ENCODE measurements at places on chromosomes 6 and 20.

GRCh38 chr6:67608099-67608749 lies 1026.9 kb upstream of the ADGRB3 start:
- DNase-seq, result no peak

DNA sequence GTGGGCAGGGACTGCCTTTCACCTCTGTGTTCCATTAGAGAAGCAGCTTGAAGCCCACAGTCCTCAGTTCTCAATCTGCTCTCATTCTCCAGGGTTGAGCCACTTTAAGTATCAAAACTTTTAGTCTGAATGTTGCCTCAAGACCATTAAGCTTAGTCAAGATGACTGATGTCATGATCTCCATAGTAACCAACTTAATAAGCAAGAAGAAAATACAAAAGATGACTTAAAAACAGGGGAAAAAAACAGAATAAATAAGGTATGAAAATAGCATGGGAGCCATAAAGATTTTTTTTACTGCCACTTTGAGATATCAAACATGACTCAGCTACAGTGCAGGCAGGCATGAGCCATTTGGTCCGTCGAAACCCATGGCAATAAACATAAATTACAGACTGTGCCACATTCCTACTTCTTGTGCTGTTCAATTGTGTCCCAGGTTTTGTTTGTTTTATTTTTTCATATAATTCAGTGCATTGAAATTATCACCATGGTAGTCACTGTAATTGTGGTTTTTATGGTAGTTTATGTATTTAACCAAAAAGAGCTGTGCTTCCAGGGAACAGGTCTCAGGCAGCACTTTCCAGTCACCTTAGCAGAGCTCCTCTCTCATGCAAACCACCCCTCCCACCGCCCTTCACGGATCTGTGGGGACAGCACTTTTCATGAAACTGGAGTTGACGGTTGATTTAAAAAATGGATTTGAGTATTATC lies 156.5 kb upstream of the INSM1 start:
- no peak for DNase-seq

- DNase-seq, result no peak
Measured at GRCh38 chr20:47770935-47771334, 14.3 kb downstream of the SULF2 start.

GRCh38 chr6:157569543-157569942 lies 188.6 kb downstream of the ZDHHC14 start:
- no peak for DNase-seq

DNA sequence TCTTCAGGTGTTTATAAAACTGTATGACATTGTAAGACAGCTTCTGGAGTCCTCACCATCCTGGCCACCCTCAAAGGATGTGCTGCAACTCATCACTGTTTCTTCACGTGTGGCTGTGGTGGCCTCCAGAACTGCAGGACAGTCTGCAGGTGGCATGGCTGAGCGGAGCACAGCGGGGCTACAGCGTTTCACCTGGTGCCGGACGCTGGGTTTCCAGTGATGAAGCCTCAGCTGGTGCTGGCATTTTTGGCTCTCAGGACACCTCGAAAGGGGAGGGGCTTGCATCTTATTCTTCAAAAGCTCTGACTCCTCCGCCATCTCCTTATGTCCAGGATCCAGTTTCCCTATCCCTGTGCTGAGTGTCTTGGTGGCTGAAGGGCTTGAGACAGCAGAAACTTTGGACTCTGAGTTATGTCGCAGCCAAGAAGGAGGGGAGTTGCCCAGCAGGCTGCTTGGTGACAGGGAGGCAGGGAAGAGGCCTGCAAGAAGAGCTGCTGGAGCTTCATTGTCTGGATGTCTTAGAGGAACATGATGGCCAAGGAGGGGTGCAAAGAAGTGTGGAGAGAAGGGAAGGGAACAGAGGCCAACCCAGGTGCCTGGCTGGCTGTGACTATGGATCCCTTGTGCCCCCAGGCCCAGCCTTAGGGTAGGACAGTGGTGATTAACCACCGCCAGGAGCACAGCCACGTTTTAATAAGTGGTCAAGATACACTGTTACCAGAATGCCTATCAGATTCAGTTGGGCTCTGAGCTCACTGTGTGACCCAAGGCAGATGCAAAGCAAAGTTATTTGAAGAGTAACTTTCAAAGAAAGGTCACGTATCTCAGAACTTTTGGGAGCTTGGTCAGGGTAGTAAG lies 58.7 kb downstream of the GTF2H5 start:
- no peak for DNase-seq

DNA sequence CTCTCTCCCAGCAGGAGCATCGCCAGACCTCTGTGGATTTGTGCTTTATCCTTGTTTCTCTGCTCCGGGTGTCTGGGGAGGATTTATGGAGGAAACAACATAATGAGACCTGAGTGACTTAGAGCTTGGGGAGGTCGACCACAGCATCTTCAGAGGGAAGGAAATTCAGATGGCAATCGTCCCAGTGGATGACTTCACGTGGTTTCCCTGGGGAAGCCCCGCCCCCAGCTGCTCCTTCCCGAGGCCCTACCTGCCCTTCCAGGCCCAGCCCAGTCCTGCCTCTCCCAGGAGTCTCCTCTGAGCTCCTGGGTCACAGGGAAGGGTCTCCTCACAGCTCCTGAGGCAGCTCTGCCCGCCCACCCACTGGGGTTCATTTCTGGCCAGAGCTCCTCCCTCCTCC lies 430.3 kb upstream of the SULF2 start:
- no peak for DNase-seq

GRCh38 chr20:6966721-6967120 lies 199.2 kb downstream of the BMP2 start:
- no peak for DNase-seq

DNA sequence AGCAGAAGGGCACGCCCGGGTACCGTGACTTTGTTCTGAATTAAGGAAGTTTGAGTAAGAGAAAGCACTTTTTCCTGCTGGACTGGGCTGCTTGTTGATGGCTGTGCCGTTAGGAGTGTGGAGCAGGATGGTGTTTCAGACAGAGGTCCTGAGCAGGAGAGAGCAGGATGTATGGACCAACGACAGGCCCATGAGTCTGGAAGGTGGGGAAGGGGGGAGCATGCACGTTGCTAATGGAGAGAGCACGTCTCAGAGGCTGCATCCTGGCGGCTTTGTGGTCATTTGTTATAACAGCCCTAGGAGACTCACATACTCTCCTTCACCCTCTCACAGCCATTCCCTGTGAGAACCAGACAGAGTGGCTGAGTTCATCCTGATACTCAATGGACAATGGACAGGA lies 56.8 kb downstream of the PHACTR3 start:
- no peak for DNase-seq

DNA sequence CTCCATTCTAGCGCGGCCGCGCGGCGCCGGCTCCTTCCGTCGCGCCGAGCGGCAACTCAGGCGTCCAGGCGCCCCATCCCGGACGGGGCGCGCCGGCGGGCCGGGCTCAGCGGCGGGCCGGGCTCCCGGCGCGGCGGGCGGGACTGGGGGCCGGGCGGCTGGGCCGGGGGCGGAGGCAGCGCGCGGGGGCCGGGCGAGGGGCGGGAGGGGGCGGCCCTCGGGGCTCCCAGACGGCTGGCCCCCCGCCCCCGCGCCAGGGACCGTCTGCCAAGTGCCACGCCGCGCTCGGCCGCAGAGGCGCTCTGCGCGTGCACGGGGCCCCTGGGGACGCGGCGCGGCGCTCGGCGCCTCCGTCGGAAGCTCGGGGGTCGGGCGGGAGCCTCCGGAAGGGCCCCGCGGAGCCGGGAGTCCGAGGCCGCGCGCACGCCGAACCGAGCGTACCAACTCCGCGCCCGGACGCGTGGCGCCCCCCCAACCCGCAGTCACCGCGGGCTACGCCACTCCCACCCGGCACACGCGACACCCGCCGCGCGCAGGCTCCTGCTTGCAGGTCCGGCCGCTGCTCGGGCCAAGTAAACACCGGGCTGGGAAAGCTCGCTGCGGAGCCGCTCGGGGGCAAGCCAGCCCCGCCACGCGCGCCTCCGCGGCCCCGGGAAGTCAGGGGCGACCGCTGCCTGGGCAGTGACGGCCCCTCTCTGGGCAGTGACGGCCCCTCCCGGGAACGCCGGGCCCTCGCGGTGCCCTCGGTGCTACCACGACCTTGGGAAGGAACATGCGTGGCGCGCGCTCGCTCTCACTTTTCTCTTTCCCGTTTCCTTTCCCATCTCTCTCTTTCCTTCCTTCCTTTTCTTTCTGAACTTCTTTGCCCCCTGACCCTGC lies at the start of gene PREX1:
PREX1 (minus strand) TSS at position 145 of the 879 bp plus-strand sequence; CDS start at position 6, 139 bp downstream.
- peak; percentile 95 for DNase-seq

DNA sequence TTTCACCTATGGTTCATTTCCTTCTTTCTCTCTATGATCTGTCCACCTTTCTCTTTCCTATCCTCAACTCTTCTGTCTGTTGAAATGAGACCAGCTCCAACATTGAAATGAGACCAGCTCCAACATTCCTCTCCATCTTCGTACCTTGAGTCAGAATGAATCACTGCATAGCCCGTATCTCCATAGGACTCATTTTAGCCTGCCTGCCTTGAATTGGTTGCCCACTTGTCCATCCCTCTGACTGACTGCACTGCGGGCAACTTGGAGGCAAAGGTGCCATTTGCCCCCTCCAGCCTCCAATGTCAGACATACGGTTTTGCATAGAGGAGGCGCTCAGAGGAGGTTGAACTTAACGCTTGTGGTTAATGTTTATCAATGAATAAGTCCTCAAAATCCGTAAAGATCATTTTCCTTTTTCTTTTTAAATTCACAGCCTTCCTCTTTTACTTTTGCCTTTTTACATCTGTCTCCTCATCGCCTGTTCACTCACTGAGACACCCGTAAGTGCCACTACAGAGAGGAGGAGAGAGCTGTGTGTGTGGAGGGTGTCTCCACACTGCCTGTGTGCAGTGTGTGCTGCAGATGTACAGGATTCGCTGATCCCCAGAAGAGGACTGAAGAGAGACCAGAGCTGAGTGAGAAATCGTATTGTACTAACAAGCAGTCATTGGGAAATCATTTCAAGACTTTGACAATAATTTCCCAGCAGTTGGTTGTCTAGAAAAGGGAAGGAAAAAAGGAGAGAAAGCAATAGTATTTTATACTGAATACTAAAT lies 579.6 kb upstream of the MAP3K7 start:
- DNase-seq, result no peak
